ENCODE measurements at places on chromosomes 7 and 10.

- no peak for DNase-seq
Measured at GRCh38 chr10:63832686-63833085, 311.5 kb downstream of the REEP3 start.

- DNase-seq = peak; percentile 83
Measured at GRCh38 chr10:33273295-33274002, 61.0 kb downstream of the NRP1 start.

DNA sequence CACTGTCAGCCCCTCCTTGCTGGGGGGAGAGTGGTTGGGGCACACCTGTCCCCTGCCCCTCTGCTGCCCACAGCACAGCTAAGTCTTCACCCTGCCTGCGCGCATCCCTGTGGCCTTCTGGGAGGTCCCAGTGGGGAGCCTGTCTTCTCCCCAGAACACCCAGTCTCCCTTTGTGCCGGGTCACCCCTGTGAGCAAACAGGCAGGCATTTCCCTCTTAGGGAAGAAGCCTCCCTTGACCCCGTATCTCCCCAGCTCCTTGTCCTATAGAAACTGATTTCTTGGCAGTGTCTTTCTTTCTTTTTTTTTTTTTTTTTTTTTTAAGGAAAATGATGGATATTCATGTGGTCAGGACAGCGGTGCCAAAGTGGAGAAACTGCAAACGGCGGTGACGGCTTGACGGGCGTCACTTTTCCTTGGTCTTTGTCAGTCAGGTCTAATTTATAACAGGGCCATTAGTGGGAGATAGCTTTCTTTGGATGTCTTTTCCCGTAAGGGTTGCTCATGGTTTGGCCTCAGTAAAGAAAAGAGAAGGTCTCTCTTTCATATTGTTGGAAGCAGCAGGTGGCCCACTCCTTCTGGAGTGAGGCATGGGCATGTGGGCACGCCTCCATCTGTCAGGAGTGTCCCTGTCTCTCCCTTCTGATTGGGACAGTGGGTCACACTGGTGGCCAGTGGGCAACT lies 115.3 kb downstream of the NKX6-2 start:
- DNase-seq = no peak

DNA sequence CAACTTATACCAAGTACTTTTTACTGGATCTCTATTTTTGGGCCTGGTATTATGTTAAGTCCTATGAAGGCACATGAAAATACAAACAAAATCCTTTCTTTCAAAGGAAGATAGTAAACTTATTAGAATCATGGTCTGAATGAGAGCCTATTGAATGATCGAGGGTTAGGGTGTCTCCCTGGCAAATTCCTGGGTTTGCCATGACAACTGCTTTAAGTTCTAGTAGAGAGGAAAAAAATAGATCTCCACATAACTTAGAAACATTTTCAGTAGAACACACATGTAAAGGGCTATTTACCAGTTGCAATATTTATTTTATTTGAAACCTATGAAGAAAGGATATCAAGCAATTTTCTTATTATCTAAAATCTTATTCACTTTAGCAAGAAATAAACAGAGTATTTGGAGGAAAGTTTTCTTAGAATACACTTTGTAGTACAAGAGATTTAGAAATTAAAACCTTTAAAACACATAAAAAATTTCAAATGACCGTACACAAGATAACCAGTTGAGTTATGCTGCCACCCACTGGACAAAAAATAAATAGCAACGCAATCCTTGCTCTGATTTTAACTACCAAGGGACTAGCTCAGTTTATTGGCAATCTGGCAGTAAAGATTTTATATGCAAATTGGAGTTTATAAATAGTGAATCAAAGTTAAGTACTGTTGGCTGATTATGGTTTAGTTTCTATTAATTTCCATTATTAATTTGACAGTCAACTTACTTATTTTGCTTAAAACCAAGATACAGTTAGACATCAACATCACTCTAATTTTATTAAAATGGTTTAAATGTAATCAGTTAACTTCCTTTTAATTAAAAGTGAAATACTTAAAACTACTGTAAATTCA lies 33.9 kb downstream of the CACUL1 start:
- DNase-seq = no peak

DNA sequence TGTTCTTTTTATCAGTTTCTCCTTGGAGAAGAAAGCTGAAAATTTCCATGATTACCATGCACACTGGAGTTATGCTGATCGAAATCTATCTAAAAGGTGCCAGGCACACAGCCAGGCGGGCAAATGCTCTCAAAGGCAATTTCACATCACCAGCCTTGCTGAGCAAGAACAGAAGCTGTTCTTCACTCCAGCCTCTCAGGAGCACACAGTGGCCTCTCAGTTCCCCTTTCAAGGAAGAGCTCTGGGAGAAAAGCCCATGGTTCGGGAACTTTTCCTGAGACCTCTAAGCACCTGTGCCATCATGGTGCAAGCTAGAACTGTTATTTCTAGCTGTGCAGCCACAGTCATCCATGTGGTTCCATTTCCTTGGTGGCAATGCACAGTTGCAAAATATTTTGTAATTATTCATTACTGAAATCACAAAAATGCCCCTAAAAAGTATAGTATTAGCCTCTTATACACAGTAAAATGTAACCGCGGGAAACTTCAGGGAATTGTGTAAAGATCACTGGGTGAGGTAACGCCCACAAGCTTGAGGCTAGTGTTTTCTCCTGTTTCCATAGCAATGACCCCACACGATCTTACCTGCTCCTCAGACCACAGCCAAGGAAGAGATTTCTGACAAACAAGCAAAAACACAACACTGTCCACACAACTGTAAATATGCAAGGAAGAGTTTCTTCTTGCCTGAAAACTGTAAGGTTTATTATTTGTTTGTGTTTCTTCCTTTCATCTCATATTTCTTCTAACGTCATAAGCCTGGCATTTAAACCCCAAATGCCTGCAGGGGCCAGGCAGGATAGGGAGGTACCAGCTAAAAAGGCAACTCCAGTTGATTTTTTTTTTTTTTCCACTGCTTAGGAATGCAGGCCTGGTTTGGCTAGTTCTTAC lies 121.2 kb downstream of the FAM107B start:
- no peak for DNase-seq

- DNase-seq = no peak
Measured at GRCh38 chr7:131250331-131250730, 77.3 kb upstream of the MKLN1 start.

GRCh38 chr10:67933199-67933598 lies 48.7 kb downstream of the SIRT1 start:
- no peak for DNase-seq

DNA sequence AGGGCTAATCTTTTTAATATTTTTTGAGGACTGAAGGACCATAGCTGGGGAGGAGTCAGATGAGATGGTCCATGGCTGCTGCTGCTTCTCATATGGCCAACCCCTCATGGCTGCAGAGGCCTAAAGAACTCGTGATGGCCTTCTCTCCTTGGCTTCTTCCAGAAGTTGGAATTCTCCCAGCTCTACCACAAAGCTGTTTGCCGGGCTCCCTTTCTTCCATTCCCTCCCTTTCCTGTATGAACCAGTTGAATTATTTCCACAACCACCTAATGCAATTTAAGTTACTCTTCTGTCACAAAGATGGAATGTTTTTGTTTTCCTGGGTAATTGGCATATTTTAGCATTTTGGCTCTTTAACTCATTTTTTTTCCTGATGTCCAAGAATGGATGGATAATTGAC lies 80.7 kb downstream of the PHTF2 start:
- no peak for DNase-seq

GRCh38 chr10:122301811-122302115 lies 30.7 kb downstream of the BTBD16 start:
- no peak for DNase-seq

DNA sequence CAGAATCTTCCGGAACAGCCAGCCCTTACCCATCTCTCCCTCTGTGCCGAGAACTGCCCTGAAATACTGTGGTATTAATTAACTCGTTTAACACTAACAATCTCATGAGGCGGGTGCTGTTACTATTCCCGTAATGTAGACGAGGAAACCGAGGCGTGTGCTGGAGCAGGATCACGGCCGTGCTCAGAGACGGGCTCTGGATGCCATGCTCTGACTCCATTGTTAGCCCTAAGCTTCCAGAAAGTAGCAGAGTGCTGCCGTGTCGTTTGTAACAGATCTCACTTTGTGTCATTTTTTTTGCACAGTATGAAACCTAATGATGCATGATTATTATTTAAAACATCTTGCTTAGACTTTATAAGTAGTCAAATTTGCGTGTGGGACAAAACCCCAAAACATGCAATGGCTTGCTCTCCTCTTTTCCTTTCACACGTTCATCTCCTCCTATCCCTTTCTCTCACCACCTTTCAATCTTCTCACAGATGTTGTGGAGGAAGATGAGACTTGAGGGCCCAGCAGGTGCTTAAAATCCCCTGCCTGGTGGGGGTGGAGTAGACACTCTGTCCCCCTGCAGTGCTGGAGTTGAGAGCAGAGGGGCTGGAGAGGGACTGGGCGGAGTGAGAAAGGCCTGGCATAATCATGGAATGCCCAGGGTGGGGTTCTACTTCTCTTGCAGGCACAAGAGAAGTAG lies 482 bp upstream of the ACTR3C start:
- DNase-seq = no peak

DNA sequence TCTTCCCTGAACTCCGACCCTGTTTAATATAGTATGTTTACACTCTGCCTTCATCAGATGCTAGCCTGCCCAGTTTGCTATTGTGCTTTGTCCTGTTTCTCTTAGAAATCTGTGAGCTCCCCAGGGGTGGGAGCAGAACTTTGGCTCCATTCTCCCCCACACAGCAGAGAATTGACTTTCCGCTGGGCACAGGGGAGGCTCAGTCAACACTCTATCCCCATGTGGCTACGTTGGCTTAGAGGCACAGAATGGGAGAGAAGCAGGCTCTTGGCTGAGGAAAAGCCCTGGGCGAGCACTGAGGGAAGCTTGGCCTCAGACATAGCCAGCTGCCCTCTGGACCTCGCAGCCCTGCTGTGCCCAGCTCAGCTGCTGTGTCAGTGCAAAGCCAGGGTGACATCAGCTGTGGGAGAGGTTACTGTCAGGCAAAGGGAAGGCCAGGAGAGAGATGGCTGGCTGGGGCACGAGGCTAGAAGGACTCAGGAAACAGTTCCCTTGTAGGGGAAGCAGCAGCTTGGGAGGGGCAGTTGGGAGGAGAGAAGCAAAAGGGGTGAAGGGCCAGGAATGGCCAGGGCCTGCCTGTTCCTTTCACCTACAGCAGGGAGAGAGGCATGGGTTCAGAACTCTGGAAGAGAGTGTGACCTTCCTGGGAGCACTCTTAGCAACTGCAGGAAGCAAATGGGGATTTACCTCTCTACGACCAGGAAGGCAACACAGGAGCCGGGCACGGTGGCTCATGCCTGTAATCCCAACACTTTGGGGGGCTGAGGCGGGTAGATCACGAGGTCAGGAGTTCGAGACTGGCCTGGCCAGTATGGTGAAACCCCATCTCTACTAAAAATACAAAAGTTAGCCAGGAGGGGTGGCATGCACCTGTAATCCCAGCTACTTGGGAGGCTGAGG lies 5.8 kb upstream of the SCD start:
- DNase-seq = no peak

Measured in fibroblast of skin of left biceps (primary cell).